ENCODE measurements at places on chromosomes 4 and X.

- no peak for DNase-seq
These were observed 133.0 kb upstream of the PLS3 start for GRCh38 chrX:115427861-115428410.

- no peak for DNase-seq
These were observed 1414.0 kb upstream of the AGA start for GRCh38 chr4:178856139-178856800.

DNA sequence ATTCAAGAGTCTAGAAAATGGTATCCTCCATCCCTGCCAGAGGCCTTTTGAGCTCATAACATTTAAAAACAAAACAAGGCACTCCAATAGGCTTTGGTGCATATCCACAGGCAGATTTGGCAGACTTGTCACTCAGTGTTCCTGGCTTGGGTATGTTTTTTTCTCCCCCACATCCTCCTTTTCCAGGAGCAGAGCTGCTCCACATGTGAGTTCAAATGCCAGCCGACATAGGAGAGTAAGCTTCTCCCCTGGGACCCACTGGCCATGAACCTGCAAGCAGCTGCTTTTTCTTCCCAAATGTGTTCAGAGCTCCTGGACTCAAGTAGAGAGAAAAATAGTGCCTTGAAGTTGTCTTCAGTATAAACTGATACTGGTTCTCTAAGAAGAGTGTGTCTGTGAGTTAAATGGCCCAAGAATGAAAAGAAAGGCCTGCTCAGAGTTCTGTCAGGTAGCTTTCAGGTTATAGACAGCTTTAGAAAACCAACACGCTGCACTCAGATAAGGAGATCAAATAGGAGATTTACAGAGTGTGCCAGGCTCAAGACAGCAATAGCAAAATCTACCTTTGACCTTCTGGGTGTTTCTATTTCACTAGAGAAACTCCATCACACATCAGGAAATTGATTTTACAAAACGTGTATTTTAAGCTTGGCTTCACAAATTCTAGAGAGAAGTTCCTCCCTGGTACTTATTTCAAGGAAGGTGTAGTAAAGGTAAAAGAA is 162.5 kb upstream of the GALNT7 start:
- no peak for DNase-seq

- no peak for DNase-seq
These were observed 2.7 kb downstream of the SMAD1 start for GRCh38 chr4:145484225-145484846.

DNA sequence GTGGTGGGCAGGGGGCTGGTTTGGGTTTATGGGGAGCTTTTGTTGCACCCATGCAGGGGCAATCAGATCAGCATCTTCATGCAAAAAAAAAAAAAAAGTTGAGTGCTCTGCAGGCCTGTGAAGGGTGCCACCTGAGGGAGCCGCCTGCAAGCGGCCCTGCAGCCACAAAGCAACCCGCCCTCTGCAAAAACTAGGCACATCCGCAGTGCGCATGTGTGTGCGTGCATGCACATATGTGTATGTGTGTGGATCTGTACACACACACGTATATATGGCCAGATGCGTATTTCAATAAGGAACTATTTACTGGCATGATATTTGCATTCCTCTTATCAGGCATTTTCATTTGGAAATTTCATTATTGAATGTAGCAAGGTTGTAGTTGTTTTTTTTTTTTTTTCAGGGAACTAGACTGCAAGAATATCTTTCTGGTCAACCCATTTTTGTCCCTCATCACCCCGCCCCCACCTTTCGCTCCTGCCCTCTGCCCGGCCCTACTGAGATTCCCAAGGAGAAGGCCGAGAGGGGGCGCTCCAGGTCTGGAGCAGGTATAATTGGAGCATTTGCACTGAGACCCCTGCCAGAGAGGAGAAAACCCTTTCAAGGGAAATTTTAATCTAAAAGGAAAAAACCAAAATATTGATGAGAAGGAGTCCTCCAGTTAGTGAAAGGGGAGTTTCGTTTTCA is 18.1 kb downstream of the CCNQ start:
- DNase-seq: peak; percentile 31

DNA sequence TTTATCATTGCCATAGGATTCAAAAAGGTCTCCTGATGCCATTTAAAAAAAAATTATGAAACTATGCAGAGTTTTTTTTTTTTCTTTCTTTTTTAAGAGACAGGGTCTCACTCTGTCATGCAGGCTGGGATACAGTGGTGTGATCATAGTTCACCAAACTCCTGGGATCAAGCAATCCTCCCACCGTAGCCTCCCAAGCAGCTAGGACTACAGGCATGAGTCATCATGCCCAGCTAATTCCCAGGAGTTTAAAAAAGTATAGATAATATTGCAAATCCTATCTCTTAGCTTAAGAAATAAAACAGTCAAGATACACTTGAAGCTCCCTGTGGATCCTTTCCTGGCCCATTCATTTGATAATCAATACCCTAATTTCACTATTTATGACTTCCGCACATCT is 58.6 kb upstream of the PRSS48 start:
- DNase-seq: no peak

- no peak for DNase-seq
These were observed 46.8 kb downstream of the TMEM165 start for GRCh38 chr4:55442541-55442940.

- no peak for DNase-seq
These were observed 2.8 kb upstream of the ARHGAP4 start for GRCh38 chrX:153928846-153929245.

DNA sequence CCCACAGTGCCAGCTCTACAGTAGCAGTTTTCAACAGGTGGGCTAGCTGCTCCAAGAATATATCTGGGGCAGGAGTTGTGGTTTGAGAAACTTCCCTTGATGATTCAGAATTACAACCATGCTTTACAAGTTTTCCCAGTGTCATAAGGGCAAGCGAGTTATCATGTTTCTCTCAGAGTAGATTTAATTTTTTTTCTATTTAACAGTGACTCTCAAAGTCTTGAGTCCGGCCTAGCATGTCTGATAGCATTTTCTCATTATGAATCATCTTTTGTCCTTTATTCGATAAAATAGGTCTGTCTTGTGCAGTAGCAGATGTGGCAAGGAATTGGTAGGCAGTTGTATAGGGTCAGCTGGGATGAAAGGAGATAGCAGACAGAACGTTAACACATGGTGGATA is 62.2 kb upstream of the SPANXD start:
- no peak for DNase-seq

- DNase-seq: no peak
These were observed 36.1 kb downstream of the HEPH start for GRCh38 chrX:66200050-66200664.

DNA sequence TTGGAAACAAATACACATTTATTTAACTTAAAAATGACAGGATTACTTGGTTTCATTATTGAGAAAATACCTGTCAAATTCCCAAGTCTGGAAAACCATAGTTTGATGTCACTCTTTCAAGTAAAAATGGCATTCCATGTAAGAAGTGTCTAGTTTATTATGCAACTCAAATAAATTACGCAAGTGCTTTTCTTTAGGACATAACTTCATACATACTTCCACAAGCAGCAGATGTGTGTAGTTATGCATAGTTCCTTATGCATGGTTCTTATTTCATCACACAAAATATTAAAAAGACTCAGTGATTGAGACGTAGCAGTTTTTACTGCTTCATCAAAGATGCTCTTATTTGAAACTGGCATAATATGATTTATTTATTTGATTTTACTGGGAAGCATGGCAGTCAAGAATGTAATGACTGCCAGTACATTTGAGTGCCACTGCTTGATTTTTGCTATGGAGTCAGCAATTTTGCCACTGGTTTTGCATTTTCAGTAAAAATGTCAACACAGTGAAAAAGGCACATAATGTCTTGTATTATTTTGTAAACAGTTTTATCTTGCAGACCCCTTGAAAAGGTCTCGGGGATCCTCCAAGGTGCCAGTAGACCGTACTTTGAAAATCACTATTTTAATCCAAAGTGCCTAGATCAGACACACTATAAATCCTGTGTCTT is 62.1 kb downstream of the CLCN3 start:
- no peak for DNase-seq

DNA sequence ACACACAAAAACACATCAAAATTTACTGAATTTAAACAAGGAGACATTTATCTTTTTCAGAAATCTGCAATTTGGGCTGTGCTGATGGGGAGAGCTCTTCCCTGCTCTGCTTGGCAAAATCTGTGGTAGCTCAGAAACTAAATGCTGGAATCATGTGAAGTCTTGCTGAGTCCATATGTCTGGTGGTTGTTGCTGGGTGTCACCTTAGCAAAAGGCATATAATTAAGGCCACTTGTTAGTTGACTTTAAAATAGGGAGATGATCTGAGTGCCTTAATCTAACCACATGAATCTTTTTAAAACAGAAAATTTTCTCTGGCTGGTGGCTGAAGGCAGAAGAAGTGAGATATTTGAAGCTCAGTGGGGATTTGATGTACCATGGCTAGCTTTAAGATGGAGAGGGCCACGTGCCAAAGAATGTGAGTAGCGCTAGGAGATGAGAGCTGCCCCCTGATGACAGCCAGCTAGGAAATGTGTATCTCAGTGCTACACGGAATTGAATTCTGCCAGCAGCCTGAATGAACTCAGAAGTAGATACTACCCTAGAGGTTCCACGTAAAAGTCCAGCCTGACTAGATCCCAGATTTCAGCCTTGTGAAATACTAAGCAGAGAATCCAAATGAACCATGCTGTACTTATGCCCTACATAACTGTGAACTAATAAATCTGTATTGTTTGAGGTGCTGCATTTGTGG is 7.6 kb upstream of the GUF1 start:
- no peak for DNase-seq

GRCh38 chrX:2958199-2958598 is 29.1 kb upstream of the ARSD start:
- DNase-seq: no peak

GRCh38 chrX:74492720-74493201 is 71.5 kb downstream of the SLC16A2 start:
- peak; percentile 38 for DNase-seq

GRCh38 chrX:66638591-66639500 is at the start of gene EDA2R:
Gene EDA2R (minus strand): TSS chrX:66639078. CDS start chrX:66616020, 23,058 bp downstream.
- DNase-seq: peak; percentile 25
